ENCODE measurements at places on chromosomes 13 and 19.

DNA sequence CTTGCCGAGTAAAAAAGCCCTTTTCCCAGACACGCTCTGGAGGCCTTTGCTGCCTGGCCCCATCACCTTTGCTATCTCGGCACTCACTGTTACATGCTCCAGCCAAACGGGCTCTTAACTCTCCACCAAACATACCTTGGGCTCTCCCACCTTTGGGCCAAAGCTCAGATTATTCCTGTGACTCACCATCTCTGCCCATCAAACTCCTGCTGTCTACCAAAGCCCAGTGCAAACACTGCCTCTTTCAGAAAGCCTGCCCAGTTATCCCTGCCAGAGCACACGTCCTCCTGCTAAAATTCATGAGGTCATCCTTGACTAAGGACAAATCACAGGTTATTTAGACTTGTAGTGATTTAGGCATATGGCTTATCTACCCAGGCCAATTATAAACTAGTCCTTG, 48.1 kb upstream of the SERPINE3 start:
- no peak for DNase-seq

GRCh38 chr19:47512183-47512947, 2.5 kb downstream of the NAPA start:
- no peak for DNase-seq

GRCh38 chr19:13870873-13871272, 6.1 kb upstream of the NANOS3 start:
- no peak for DNase-seq

DNA sequence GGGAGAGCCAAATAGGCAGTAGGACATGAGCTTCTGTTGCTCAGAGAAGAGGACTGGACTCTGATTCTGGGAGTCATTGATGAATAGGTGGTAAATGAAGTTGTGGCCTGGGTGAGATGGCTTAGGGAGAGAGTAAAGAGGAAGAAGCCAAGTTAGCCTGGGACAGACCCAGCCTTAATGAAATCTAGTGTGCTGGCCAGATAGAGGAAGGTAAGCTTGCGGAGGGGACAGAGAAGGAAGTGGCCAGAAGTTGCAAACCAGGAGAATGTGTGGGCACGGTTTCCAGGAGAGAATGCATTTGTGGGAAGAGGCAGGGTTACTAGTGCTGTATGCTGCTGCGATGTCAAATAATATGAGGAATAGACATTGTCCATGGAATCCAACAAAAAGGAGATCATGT, 83.3 kb upstream of the OLFM4 start:
- no peak for DNase-seq

GRCh38 chr19:46205183-46205984, 24.2 kb upstream of the IGFL1 start:
- DNase-seq = no peak

DNA sequence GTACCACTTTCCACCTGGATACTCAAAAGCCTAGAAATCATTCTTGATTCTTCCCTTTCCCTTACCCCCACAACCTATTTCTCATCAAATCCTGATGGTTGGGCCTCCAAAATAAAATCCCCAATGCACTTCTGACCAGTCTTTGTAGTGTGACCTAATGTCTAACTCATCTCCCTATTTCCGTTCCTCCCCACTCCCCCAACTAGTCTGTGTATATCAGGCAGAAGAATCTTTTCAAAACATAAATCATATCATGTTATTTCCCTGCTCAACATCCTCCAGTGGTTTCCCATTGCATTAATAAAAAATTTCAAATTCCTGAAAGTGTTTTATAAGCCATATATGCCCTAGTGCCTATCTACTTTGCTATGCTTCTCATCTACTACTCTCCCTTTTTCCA, 17.7 kb downstream of the CCDC122 start:
- DNase-seq = no peak

Data from D721Med (cell line).